ENCODE measurements at places on chromosomes 11 and 22.

GRCh38 chr11:11288972-11289616, 64.0 kb downstream of the CSNK2A3 start:
- DNase-seq: no peak

GRCh38 chr22:39621826-39622225, 51.3 kb downstream of the CACNA1I start:
- DNase-seq: no peak

- DNase-seq: no peak
These were observed 145.9 kb downstream of the GRIK4 start for GRCh38 chr11:120657306-120658070.

DNA sequence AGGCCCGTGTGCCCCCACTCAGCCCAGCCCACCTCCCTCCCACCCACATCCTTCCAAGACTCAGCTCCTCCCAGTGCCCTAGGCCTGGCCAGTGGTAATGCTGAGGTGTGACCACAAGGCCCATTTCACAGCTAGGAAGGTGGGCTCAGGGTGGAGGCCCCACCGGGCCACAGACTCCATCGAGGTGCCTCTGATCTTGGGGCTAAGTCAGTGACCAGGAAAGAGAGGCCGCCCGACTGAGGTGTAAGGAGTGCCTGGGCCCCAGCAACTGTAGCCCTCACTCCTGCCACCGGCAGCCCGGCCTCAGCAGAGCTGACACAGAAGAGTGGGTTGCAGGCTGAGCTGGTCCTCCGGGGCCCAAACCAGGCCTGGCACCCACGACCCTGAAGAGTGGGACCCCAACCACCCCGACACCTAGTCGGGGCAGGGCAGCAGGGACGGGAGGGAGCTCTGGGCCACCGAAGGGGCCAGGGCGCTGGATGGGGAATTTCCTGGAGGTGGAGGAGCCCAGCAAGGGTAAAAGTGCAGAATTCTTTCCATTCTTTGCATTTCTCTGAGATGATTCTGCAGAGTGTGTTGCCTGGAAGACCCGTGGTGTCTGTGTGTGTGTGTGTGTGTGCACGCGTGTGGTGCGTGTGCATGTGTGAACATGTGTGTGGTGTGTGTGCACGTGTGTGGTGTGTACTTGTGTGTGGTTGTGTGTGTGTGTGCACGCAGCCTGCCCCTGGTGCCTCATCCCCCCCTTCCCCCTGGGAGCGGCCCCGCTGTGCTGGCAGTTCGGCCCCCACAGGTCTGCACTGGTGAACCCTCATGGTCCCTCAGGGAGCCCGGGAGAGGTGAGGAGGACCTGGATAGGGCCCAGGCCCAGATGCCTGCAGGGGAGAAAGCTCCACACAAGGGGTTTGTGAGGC, 8.3 kb upstream of the PIM3 start:
- DNase-seq: no peak

DNA sequence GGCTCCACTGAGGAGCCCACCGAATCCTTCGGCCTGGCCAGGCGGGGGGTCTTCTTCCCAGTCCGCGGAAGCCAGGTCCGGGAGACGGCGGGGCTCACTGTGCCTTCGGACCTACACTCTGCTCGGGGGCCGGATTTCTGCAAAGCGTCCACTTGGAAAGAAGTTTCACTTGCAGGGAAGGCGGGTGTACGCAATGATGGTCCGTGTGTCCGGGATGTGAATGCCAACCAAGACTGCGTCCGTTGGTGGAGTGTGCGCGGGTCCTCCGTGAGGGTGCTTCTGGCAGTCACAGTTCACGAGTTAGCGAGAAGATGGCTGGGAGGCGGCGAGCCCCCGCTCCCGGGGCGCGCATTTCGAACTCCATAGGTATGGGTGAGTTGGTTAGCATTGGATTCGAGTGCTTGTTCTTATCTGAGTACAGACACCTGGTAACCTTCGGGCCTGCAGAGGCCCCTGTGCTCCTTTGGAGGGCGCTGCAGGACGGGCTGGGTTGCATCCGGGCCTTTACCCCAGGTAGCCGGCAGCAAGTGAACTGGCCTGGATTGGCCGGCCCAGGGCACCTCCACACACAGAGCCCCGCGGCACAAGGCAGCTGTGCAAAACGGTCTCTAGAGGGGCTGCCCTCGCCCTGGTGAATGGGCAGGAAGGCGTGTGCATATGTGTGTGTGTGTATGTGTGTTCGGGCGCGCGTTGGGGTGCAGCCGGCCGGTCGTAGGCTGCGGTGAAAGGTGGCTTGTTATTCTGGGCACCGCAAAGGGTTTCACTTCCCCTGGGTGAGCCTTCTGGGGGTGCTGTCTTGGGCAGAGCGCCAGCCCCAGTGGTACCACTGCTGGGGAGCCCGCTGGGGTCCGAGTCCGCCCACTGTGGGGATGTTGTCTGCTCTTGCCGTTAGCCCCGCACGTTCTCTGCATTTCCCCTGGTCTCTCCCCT, 13.3 kb upstream of the CYP2R1 start:
- DNase-seq: peak; percentile 48

DNA sequence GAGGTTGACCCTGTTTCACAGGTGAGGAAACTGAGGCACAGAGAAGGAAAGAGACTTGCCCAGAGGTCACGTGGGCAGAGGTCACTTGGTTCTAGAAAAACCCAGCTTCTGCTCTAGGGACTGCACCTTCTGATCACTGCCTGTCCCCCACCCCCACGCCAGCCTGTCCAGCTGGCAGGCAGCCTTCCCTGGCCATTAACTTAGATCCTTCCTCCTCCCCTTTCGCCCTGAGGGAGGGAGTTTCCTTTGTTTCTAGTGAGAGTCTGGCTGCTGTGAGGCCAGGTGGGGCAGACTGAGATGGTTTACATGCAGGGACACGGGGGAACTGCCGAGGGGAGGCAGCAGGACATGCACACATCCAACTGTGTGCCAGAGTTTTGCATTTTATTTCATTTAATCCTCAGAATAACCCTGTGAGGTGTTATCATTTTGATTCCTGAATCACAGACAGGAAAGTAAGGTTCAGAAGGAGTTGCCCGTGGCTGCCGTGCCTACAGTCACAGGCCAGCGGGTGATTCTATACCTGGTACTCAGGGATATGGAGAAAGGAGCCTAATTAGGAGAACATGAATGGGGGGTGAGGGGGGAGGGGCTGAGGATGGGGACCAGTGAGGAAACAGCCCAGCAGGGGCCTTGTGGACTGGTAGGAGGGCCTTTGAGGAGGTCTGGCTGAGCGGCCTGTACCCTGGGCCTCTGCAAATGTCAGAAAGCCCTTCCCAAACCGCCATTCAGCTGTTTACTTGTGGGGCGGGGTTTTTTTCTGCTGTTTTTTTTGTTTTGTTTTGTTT, 3.4 kb downstream of the FAM83F start:
- DNase-seq: no peak

GRCh38 chr11:95296621-95297025, 65.6 kb upstream of the SESN3 start:
- DNase-seq: no peak

GRCh38 chr11:75174781-75175370, 24.0 kb downstream of the SLCO2B1 start:
- DNase-seq: no peak

- DNase-seq: no peak
These were observed 6.3 kb downstream of the LDHAL6A start for GRCh38 chr11:18461909-18462308.

DNA sequence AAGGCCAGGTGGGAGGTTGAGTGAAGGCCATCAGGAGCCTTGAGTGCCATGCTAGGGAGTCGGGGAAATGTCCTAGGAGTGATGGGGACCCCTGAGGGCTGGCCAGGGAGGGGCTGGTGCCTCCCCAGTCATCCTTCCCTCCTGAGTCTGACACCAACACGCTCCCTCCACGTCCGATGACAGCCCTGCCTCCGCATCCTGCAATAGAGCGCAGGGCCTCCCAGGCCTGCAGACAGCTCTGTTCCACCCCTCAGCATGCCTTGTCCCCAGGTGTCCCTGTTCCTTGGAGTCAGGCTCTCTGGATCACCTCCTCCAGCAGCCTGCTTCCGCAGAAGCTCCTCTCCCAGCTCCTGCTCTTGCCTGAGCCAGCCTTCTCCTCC, 3.1 kb downstream of the RAC2 start:
- no peak for DNase-seq

GRCh38 chr22:48642550-48642949, 1185.1 kb downstream of the BRD1 start:
- no peak for DNase-seq

GRCh38 chr11:35248558-35249323, 109.8 kb downstream of the CD44 start:
- no peak for DNase-seq

- DNase-seq: no peak
These were observed 22.4 kb upstream of the C11orf96 start for GRCh38 chr11:43919852-43920597.

- DNase-seq: no peak
These were observed 56.5 kb upstream of the AMPD3 start for GRCh38 chr11:10398525-10398924.

- DNase-seq: no peak
These were observed 28.3 kb upstream of the WNT11 start for GRCh38 chr11:76234416-76235232.

- no peak for DNase-seq
These were observed 8.1 kb upstream of the PLXNB2 start for GRCh38 chr22:50315289-50316113.

- DNase-seq: no peak
These were observed 428.5 kb downstream of the ETS1 start for GRCh38 chr11:128158860-128159259.

GRCh38 chr11:60831143-60831500, 10.8 kb upstream of the CCDC86 start:
- DNase-seq: peak; percentile 59

- no peak for DNase-seq
These were observed 98.2 kb downstream of the MYO18B start for GRCh38 chr22:25840167-25840566.

DNA sequence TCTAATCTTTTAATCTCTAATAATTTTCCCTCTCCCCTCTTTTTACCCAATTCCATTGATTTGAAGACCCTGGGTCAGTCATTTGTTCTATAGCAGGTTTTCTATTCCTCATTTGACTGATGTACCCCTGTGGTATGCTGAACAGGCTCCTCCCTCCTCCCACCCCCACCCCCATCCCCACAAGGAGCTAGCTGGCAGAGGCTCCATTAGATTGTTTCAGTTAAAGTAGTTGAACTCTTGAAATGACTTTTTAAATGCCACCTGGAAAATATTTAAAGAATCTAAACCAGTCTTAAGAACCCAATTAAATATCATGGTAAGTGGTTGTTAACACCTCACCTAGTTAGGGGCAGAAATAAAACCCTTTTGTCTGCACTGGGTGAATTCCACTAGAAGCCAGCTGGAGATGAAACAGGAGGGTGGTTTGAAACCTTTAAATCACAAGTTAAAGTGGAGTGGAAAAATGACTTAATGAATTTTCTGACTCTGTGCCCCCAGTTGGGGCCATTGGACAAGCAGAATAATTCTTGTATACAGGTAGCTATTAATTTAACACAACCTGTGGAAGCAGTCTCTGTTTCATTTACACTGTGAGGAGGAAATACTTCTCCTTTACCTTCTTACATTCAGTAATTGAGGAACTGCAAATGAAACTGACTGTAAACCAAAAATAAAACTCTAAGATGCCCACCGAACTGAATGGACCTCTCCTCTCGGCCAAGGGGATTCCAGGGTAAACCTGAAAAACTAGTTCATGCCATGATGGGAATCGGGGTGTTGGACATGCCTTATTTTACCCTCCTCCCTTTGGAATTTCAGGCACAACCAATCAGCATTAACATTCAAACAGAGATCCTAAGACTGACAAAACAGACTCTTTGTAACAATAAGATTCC, 30.7 kb downstream of the PRR5L start:
- no peak for DNase-seq

DNA sequence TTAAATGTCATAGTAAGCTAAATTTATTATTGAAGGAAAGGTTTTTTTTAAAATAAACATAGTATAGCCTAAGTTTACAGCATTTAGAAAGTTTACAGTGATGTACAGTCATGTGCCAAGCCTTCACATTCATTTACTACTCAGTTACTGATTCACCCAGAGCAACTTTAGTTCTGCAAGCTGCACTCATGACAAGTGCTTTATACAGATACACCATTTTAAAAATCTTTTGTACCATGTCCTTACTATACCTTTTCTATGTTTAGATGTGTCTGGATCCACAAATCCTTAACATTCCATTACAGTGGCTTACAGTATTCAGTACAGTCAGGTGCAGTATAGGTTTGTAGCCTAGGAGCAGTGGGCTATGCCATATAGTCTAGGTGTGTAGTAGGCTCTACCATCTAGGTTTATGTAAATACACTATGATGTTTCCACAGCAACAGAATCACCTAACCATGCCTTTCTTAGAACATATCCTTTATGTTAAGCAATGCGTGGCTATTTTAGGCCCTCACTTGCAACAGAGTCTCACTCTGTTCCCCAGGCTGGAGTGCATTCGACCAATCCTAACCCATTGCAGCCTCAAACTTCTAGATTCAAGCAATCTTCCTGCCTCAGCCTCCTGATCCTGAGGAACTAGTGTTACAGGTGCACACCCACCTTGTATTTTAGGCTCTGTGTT, 79.5 kb upstream of the SLC25A18 start:
- no peak for DNase-seq

DNA sequence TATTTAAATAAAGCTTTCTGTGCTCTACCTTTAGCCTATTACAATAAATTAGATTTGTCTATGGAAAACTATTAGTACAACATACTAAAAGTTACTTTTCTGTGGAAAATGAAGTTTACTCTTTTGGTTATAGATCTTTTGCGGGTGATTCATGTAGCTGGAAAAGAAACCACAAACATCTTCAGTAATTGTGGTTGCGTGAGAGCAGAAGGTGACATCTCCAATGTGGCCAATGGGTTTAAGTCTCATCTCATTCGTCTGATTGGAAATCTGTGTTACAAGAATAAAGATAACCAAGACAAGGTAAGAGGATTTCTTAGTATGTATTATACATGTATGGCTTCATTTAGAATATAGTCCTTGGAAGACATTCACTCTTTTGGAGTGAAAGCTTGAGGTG, 68.6 kb downstream of the ATXN10 start:
- no peak for DNase-seq

DNA sequence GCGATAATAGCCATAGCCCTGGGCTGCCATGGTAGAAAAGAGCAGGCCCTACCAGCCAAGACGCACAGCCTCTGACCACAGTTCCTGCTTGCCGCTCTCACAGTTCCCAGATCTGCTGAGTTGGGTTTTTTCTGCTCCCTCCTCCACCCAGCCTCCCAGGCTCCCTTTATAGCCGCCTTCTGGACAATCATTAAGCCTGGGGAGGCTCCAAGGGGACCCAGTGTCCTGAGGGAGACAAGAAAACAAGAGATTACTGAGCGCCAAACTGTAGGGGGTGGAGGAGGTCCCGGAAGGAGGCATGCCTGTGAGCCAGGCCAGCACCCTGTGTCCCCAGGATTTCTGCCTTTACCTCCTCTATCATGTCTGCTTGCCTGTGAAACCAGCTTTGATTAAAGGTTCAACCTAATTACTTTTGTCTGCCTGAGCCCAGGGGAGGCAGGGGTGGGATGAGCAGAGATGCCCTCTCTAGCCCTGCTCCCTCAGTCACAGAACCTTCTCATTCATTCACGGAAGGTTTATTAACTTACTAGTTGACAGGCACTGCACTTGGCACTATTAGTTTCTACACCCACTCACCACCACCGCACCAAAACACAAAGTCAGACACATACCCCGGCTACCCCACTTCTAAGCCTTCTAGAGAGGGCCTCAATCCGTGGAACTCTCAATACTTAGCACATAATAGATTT, 1.2 kb downstream of the SLC37A4 start:
- peak; percentile 12 for DNase-seq
